ENCODE measurements at places on chromosomes 2 and 18.
A peak's percentile ranks its signal among the peaks of the same experiment; 100 is the strongest.

DNA sequence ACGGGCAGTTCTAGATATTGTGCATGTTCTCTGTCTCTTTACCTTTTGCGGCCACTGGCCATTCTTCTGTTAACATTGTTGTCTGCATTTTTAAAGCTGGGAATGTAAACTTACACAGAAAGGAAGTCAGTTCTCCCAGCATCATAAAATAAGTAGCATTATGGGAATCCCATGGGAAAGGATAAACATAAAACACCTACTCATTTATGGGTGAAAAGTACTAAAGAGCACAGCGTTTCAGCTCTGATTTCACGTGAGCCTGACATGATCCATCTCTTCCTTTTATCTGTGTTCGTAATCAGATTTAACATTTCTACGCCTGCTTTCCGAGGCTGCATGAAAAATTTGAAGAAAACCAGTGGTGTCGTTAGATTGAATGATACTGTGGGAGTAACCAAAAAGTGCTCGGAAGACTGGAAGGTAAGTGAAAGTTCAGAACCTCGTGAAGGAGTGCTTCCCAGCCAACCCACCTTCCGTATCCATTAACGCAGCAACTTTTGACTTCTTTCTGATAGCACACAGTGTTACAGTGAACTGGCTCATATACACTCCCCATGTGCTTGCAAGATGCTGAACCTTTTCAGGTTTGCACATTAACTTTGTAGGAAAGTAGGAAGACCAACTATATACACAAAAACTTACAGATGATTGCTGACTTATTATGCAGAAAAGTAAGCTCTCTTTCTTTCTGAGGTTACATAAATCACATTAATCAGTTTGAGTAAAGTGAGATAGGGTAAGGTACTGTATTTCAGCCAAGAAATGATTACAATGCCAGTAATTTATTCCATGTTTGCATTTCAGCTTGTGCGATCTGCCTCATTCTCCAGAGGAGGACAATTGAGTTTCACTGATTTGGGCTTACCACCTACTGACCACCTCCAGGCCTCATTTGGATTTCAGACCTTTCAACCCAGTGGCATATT lies 86.5 kb upstream of the TTC39C start:
- DNase-seq, result no peak

- no peak for DNase-seq
Observed at GRCh38 chr2:64312622-64313397, 141.2 kb upstream of the LGALSL start.

- DNase-seq, result no peak
Observed at GRCh38 chr2:216188559-216188850, 79.4 kb downstream of the XRCC5 start.

- DNase-seq, result no peak
Observed at GRCh38 chr2:23468474-23469141, 83.6 kb downstream of the KLHL29 start.

GRCh38 chr2:15154297-15154696 lies 406.8 kb downstream of the NBAS start:
- no peak for DNase-seq

DNA sequence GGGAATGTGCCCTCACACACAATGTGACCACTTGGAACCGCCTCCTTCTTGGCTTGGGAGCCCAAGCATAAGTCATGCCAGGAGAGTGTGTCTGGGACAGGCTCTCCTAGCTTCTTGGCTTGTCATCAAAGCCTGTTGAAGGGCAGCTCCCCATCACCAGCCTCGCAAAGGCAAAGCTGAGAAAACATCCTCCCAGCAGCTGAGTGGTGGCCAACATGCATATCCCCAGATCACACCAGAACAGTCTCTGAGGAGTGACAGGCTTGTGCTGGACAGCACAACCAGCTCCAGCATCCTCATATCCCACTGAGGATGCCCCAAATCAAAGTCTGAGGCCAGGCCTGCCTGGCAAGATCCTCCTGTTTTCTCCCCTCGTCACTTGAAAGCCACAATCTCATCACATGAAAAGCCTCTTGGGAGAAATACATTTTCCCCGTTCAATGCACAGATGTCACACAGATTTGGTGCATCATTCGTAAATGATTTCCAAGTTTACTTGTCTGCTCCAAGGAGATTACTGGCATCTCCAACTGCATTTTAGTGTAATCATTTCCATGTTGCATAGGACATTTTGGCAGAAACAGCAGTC lies 269.3 kb downstream of the TTC32 start:
- no peak for DNase-seq

DNA sequence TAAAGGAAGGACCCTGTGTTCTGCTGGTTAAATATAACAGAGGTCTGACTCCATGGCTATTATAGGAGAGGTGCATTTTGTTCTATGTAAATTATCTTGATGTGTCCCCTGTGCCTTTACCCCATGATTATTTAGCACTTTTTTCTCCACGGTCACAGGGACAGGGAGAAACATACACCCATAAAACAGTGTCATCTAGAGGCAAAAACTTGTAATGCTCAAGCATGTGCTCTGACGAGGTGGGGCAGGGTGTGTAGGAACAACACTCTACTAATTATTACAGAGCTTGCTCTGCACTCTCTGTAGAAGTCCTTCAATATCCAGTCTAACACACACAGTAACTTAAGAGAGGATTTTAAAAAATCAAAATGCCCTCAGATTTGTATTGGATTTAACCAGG lies 187.9 kb downstream of the NEDD4L start:
- DNase-seq, result no peak

- DNase-seq, result no peak
Observed at GRCh38 chr2:51011254-51011653, 20.7 kb downstream of the NRXN1 start.

- DNase-seq, result no peak
Observed at GRCh38 chr2:231384109-231384435, 11.4 kb upstream of the B3GNT7 start.

DNA sequence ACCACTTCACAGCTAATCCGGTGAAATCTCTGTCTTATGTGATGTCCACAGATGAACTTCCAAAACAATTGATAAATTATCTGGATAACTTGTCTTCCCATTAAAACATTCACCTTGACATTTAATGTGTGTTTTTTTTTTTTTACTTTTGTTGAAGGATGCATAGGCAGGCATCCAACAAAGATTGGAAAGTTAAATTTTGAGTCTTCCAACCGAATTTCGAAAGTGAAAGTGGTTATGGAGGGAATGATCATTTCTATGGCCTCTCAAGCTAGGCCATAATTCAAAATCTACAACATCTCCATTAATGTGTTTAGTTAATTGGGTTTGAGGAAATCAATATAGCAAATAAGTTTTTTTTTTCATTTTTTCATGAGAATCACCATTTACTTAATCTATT lies 1495.5 kb upstream of the ACVR2A start:
- DNase-seq, result no peak

- no peak for DNase-seq
Observed at GRCh38 chr18:62767321-62767720, 52.0 kb downstream of the PHLPP1 start.

DNA sequence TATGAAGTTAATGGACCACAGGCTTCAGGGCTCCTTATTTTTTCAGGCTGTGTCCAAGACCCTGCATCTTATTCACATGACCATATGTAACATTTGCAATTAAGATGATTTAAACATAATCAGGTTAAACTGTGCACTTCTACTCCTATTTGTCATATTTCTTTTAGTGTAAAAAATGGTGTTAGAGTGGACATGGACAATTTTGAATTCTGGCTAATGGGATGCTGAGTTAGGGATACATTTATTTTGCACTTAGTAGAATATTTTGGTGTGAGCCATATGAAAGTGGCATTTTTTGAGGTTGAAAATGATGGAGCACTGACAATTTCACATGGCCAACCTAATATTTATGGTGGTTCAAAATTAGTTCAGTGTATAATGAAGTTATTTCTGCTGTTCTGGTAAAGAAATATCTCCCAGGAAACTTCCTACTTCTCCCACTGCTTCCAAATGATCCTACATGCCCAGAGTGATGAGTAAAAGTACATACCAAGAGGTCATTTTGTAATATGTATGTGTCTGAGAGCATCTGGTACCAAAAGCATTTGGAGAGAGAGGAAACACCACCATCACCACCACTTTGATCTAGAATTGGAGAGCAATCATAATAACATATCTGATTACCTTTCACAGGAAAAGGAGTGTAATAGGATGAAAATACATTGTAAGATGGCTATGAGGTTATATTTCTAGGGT lies 36.0 kb downstream of the GULP1 start:
- no peak for DNase-seq

DNA sequence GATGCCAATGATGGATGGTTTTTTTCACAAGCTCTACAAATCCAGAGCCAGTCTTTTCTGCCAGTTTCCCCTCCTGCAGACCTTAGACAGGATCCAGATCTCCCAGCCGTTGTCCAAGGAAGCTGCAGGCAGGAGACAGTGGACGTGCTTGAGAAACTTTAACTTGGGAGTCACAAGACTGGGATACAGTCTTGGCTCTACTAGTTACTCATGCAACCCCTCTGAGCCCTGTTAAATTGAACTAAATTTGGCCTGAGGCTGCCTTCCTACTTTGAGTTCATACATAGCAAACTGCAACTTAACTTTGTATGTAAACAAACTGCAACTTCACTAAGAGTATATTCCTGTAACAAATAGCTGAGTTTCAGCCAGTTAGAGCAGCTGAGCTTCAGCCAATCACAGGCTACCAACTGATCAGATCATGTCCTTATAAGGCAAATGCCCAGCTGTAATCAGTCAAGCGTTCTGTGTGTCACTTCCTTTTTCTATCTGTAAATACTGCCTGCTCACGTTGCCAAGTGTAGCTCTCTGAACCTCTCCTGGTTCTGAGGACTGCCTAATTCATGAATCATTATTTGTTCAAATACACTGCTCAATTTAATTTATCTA lies 140.9 kb downstream of the CAPN13 start:
- no peak for DNase-seq

- no peak for DNase-seq
Observed at GRCh38 chr2:101892377-101892776, 99.4 kb upstream of the IL1R2 start.

DNA sequence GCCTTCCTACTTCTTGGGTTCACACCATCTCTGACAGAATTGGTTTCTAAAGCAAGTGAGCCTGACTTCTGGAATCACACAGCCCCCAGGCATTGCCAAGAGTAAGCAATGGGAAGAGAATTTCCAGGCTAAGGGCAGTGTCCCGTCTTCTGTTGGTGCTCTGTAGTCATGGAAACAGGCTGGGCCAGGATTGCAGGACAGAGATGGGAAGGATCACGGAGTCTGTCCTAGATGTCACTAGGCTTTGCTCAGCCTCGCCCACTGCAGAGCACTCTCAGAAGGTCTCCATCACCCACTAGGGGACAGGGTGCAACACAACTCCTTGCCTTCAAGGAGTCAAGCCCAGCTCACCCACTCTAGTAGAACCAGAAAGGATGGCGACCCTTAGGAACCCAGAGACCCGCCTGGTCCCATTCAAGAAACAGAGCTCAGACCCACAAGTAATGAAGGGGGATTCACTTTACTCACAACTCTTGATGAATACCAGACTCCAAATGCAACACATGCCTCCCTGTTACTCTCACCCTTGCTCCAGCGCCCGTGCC lies 48.6 kb upstream of the TEX51 start:
- no peak for DNase-seq

DNA sequence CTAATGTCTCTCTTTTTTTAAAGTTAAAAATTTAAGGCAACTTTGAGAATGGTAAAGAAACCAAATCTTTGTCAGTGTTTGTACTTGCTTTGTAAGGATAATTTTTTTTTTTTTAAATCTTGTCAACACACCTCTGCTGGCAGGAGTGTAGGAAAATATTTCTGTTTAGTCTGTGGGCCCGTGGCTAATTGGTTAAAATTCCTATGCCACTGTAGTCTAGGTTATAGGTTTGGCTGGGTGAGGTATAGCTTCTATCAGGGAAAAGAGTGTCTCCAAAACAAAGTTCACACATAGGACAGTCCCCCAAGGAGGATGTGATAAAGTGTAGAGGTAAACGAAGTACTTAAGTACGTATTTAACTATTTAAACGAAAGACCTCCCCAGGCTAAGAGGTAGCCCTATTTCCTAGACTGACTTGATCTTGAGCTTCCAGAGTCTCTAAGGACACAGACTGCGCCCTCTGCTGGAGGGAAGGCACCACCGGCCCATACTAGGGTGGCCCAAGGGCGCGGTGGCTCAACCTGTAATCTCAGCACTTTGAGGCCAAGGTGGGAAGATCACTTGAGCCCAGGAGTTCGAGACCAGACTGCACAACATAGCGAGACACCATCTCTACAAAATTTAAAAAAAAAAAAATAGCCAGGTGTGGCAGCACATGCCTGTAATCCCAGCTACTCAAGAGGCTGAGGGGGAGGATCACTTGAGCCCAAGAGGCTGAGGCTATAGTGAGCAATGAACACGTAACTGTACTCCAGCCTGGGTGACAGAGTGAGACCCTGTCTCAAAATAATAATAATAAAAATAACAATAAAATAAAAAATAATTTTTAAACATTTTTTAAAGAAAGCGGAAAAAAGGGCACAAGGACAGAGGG lies 8.9 kb downstream of the TEX44 start:
- peak; percentile 52 for DNase-seq

GRCh38 chr2:118925476-118925875 lies 16.5 kb upstream of the MARCO start:
- DNase-seq, result no peak

DNA sequence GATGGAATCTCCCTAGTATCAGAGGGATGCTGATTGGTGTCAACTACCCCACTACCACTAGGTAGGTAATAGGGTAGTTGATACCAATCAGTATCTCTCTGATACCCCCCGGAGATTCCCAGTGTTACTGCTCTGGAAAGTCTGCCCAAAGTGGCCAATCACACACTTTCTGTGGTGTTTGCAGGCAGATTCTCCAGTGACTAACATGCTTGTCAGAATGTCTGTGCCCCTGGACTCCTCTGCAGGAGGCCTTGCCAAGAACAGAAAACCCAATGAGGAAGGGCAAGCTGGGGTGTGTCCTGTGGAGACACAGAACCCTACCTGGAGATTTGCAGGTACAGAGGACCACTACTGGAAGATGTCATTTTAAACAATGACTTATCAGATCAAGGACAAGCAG lies 135.1 kb downstream of the RIT2 start:
- no peak for DNase-seq

- no peak for DNase-seq
Observed at GRCh38 chr2:232776435-232776834, at the start of gene KCNJ13. Gene KCNJ13, minus strand, starts transcription at chr2:232776565. Its CDS starts 5,203 bp downstream, at chr2:232771362.

DNA sequence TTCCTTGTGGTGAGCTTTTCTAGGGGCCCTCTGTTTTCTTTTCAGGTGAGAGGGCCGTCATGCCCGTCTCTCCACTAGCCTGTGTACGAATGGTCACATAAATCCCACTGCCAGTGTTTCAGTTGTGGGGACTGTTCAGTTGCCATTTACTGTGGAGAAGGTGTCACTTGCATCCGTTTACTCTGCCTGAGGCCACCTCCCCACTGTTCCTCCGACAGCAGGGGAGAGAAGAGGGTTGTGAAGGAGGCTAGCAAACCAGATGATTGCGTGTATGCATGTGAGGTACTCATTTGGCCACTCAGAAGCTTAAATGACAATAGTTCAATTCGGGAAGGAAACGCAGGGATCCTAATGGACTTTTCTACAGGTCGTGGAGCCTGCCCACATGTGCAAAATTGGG lies 3.3 kb downstream of the MTCL1 start:
- DNase-seq, result no peak

DNA sequence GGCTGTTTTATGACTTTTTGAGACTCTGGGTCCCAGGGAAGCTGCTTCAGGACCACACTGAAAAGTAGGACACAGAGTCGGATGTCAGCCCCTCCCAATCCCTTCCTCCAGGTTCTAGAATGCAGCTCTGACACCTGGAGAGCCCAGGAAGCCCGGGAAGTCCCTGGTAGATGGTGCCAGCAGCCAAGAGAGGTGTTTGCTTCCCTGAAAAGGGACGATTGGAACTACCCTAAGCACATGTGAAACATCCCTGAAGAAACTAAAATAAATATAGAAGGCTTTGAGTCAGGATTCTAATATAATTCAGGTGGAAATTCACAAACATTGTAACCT lies 163.2 kb upstream of the CYRIA start:
- no peak for DNase-seq

GRCh38 chr2:12314127-12314760 lies 402.5 kb upstream of the TRIB2 start:
- DNase-seq, result no peak

All from NCI-H1694 treated with DMSO at 0.1 percent for 48 hours (cell line).